ENCODE measurements at places on chromosomes 4 and X. TPM values are rescaled to one million over a fixed set of nuclear protein-coding genes. Genes with fewer than 3 reads are reported as not detected.

Gene GPM6B
- total RNA-seq = not detected

Gene SMIM10L2A
- total RNA-seq = 1.1 TPM

Gene CPLX1
- total RNA-seq = 2.5 TPM

Gene SMIM43
- not detected for total RNA-seq

Gene RHOXF1
- 0.55 TPM for total RNA-seq

Gene ERVMER34-1
- total RNA-seq = not detected

Gene HHIP
- total RNA-seq = not detected

Gene VSIG4
- total RNA-seq = not detected

Gene SORCS2
- not detected for total RNA-seq
